HCT116 (cell line): ENCODE measurements at places on chromosomes 12 and 14.

- no peak for DNase-seq
Observed at GRCh38 chr14:65225299-65226159, 123.2 kb upstream of the MAX start.

DNA sequence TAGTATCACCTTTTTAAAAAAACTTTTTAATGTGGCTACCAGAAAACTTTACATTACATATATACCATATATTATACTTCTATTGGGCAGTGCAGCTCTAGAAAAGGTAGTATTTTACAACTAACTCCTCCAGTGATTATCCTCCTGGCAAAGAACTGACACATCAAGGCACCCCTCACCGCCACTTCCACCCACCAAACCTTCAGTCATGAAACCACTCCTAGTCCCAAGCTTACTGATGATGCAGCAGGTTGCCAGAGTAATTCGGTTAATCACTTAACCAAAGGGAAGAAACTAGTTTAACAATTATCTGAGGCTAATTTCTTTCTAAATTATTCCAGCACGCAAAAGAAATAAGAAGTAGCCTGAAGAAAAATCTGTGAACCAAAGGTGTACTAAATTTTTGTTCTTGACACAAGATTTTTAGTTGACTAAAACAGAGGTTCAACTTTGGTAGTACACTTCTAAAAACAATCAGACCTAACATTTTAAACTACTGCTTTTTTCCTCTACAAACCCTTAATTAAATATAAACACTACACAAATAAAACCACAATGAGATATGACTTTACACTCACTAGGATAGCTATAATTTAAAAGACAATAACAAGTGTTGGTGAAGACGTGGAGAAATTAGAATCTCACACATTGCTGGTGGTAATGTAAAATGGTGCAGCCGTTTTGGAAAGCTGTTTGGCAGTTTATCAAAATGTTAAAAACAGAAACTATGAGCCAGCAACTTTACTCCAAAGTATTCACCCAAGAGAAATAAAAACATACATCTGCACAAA is 16.7 kb downstream of the SPPL3 start:
- DNase-seq = no peak

DNA sequence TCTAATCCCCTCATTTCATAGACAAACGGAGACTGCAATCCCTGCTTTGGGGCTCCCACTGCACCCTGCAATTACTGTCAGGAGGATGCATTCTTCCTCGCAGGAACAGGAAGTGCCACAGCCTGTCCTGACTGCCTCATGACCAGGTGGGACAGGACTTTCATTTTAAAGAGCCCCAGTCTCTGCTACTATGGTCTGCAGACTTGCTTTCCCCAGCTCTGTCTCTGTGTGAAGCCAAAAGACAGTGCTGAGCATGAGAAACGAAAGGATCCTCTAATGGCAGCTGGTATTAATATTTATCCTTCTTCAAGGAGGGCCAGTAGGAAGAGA is 60.0 kb upstream of the PNMA1 start:
- DNase-seq = no peak

DNA sequence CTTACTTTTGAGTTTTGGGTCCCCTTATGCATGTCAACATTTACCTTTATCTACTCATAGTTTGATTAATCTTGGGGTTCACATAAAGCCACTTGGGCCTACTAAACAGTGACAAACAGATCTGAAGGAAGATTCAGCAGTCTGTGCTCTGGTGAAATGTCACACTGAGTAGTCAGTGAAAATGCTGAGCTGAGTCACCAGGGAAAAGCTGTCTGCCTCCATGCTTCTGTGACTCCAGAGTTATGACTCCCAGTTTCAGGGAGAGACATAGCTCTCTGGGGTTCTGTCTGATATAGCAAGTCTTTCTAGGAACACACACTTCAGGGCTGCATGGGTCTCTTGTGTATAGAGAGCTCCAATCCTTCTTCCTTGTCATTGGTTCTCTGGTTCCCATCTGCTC is 406.3 kb upstream of the FAR2 start:
- no peak for DNase-seq

DNA sequence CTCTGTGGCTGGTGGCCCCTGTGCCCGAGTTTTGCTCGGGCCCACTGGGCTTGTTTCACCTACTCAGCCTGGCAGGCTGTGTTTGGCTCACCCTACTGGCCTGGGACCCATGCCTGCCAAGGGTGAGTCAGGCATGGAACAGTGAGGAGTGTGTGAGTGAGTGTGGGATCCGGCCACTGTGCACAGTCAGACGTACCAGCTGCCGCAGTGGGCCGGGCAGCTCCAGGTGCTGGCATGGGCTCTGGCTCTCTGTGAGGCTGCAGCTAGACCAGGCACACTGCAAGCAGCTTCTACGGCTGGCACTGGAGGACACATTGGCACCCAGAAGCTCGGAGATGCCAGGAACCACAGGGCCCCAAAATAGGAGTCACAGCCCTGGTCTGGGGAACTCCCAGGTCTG is 40.6 kb downstream of the HSD17B6 start:
- DNase-seq = no peak

DNA sequence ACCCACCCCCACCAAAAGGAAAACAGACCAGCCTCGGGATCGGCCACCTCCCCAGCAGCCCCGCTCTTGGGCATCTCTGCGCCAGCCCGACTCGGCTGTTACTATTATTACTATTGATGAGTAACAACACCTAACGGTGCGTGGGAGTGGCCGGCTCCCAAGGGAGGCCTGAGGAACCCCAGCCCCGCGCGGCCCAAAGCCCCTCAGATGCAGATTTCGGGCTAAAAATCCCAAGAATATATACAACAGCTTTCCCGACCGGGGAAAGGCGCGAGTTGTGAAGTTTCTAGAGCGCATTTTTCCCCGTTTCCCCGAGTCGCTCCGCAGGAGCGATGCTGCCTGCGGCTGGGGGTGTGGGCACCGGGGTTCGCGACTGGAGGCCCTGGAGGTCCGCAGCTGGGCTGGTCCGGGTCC is 565 bp downstream of the NT5DC3 start:
- DNase-seq = no peak

DNA sequence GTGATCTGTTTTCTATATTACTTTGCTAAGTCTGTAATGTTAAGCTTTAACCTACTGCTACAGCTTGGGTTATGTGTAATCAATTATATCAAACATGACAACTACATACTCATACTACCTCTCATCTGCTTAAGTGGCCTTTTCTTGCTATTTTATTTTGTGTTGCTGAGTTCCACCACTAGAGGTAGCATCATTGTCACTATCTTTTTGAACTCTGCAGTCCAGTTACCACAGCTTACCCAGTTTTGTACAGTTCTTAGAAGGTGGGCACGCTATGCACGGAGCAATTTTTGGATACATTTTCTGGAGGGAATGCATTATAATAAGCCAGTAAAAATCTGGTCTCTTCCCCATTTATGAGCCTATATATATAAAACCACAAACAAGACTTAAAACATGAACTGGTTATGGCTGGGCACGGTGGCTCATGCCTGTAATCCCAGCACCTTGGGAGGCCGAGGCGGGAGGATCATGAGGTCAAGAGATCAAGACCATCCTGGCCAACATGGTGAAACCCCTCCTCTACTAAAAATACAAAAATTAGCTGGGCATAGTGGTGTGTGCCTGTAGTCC is 48.5 kb downstream of the SAV1 start:
- peak; percentile 32 for DNase-seq

GRCh38 chr12:94208622-94208966 is 60.2 kb downstream of the PLXNC1 start:
- DNase-seq = no peak

- DNase-seq = no peak
Observed at GRCh38 chr12:1369460-1369859, 224.9 kb downstream of the FBXL14 start.

DNA sequence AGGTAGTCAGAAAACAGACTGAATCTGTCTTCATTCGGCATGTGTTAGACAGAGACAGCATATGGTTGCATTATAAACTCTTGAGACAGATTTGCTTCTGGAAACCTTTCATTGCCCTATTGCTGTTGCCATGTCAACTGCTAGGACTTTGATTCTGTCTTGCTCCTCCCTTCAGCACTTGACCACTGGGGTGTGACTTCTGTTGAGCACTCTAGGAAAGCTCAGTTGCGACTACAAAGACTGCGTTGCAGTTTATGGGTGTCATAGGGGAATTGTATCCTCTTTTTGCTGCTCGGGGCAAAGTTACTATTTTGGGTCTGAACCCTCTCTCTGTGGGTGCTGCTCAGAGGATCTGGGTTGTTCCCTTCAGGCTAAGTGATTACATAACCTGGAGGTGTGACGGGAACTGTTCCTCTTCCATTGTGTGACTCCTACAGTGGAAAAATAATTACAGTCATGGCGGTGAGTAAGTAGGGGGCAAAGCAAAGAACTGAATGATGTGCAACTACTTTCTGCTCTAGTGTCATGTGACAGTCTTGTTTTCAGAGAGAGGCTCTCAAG is 44.3 kb upstream of the TRIM9 start:
- DNase-seq = no peak

DNA sequence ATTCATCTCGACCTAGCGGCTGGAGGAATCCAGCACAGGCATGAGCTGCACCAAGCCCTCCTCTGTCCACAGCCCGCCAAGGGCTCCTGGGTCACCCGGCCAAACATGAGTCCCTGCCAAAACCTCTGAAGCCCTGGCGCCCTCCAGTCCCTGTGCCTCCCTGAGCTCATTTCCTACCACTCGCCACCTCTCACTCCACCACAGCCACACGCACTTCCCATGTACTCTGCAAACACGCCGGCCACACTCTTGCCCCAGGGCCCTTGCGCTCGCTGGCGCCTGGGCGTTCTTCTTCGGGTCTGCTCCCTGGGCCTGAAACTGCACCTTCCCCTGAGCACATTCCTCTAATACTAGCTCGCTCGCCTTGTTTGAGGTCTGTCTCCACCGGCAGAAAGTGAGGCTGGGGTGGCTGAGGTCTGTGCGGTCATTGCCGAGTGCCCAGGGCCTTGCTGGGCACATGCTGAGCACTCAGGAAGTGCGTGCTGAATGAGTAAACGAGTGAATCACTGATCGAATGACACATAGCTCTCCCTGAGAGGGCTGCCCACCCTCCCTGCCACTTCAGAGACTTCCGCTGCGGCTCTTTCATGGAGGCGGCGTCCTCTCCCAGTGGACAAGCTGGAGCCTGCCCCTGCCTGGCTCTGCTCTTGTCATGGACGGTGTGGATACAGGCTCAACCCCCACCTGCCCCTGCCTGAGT is 33.7 kb upstream of the DLK1 start:
- DNase-seq = peak; percentile 91

DNA sequence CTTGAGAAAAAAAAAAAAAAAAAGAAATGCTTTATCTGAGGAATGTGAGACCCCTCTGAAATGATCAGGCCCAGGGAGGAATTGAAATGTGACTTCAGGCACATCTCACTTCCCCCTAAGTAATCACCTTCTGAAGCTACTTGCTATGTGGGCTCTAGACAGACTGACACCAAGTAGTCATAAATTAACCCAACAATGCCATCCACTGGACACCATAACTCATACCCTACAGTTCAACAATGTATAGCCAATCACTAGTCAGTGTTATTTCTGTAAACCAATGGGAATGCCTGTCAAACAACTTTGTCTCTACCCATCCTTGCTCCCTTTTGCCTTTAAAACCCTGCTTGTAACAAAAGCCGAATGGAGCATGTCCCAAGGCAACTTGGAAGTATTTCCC is 182.7 kb upstream of the TMPO start:
- DNase-seq = no peak

- DNase-seq = no peak
Observed at GRCh38 chr14:89351516-89352404, 65.3 kb downstream of the FOXN3 start.

- no peak for DNase-seq
Observed at GRCh38 chr12:59185295-59185694, 265.0 kb upstream of the LRIG3 start.

GRCh38 chr14:70415788-70416187 is 1.1 kb downstream of the SYNJ2BP start:
- DNase-seq = no peak

GRCh38 chr14:42556551-42556950 is 949.9 kb downstream of the LRFN5 start:
- no peak for DNase-seq

GRCh38 chr14:99780690-99781089 is 12.5 kb upstream of the EML1 start:
- no peak for DNase-seq

- DNase-seq = no peak
Observed at GRCh38 chr14:75223664-75224154, 47.3 kb upstream of the TMED10 start.

DNA sequence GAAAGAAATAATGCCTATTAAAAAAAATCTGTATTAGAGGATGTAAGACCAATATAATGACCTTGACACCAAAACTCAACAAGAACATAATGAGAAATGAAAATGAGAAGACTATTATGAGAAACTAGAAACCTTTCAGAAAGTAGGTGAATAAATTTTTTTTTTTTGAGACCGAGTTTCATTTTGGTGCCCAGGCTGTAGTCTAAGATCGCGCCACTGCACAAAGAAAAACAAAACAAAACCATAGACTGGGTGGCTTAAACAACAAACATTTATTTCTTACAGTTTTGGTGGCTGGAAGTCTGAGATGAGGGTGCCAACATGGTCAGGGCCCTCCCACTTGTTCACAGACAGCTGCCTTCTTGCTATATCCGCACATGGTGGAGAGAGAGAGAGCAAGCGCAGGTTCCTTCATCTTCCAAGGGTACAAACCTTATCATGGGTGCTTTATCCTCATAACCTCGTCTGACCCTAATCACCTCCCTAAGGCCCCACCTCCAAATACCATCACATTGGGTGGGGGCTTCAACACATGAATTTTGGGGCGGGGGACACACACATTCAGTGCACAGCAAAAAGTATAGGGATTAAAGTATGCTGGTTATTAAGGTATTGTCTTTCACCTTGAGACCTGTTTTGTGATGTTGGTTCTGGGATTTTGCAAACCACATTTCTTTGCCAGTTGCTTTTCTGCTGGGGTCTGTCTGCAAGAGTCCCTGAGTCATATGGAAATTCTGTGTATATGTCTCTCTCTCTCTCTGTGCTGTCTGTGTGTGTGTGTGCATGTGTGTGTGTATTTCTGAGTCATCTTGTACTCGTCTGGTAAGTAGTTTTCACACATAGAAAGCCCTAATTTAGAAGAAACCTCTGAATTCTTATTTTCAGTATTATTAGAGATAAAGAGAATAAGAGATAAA is 26.2 kb downstream of the ZCRB1 start:
- DNase-seq = no peak

DNA sequence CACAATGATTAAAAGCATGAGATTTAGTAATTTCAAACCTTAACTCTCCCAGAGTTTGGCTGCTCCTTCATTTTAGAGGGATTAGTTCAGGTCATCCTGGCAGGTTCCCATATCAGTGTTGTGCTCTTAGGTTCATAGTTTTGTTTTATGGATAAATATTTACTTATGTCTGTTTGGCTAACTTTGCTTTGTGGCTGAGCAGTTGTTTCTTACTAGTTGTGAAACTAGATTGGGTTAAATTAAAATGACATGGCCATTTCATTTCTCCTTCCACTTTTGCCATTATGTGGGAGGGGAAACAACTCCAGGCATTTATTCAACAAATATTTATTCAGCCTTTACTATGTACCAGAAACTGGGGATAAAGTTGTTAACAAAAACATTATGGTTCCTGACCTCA is 158.8 kb downstream of the TMTC3 start:
- DNase-seq = no peak

DNA sequence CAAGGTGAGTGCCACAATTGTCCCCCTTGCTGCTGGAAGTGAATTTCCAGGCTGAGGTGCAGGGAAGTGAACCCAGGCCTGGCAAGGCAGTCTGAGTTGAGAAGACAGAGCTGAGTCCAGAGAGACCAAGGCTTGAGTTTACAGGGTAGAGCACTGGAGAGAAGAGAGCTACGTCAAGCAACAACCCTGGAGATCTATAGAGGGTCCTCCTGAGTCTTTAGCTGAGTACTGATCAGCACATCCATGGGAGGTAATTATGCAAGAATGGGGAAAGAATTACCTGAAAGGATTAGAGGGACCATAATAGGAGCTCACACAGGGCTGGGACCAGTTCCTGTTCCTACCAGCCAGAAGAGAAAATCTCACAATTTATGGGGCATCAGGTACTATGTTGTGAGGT is 190.7 kb downstream of the NEDD1 start:
- no peak for DNase-seq
